ENCODE measurements at places on chromosomes 12 and 14. TPM values are rescaled to one million over a fixed set of nuclear protein-coding genes. Genes with fewer than 3 reads are reported as not detected.

Gene ZFHX2
- total RNA-seq = 1.3 TPM

GRCh38 chr14:35072226-35072625 is 26.2 kb downstream of the FAM177A1 start:
- no peak for DNase-seq

Gene RPS26
- 47.1 TPM for total RNA-seq

DNA sequence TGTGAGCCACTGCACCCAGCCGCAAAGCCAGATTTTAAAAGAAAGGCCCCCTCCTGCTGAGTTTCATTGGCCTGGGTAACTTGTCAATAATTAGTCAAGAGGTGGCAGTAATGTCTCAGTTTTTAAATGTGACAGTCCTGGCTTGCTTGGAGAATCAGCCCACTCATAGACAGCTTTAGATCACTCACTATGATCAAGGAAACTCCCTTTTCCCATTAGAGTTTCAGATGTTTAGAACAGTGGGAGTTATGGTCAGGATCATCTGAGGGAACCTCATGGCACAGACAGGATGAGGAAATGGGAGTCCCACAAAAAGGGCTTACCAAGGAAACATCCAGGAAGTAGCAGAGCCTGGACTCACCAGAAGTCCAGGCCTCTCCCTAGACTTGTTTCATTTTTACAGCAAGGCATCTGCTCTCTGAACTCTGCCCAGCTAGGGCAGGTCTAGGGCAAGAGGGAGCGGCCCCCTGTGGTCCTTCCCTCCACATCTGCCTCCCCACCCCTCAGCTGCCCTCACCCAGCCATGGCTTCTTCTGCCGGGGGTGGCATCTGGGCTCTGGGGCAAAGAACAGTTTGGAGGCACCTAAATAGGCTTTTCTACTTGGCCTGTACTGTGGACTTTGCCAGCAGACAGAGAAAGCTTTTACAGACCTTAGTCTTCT is 11.2 kb downstream of the BCL2L14 start:
- no peak for DNase-seq

GRCh38 chr14:54814076-54814475 is 88.5 kb downstream of the GCH1 start:
- DNase-seq = no peak

DNA sequence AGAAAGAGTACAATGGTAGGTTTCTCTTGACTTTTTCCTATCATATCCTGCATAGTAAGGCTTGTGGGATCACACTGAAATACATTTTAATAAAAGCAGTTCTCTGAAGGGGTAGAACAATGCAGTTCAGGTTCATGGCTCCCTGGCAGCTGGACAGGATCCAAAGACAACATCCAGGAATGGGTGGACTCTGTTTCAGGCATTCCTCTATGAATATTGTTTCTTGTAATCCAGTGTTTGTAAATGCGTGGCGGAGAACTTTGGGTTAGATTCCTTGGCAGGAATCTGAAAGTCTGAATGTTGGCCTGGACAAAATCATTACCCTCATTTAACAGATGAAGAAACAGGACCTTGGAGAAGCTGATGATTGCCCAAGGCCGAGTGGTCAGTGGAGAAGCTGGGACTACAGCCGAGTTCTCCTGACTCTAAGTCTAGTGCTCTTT is 43.5 kb downstream of the SYNE2 start:
- peak; percentile 65 for DNase-seq

Gene EPYC
- total RNA-seq = not detected

DNA sequence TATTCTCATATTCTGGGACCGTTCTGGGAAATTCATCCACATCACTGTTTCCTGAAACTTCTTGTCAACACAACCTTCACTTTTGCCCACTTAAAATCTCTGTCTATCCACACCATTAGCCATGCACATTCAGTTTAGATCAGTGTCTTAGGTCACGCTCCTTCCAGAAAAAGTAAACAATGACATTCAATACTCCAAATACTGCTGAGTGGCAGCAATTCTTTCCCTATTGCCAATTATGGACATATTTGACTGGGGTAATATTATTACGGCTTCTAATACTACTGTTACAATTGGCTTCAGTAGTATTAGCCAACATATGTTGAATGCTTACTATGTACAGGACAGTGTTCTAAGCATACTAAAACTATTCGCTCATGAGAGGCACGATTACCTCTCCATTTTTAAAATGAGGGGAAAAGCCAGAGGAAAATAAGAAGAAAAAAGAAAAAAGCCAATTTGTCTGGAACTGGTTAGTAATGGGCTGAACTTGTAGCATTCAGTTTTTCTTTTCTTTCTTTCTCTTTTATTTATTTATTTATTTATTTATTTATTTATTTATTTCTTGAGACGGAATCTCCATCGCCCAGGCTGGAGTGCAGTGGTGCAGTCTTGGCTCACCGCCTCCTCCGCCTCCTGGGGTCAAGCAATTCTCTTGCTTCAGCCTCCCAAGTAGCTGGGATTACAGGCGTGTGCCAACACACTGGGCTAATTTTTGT is 23.4 kb downstream of the LTBR start:
- DNase-seq = no peak

DNA sequence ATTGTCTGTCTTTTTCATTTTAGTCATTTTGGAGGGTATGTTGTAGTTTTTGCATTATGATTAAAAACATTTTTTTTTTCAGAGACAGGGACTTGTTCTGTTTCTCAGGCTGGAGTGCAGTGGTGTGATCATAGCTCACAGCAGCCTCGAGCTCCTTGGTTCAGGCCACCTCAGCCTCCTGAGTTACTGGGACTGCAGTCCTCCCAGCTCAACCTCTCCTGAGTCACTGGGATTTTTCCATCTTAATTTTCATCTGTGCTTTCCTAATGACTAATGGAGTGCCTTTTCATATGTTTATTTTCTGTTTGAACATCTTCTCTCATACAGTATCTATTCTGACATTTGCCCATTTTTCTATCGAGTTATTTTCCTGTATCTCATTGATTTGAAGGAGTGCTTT is 52.6 kb downstream of the DYRK2 start:
- DNase-seq = no peak

DNA sequence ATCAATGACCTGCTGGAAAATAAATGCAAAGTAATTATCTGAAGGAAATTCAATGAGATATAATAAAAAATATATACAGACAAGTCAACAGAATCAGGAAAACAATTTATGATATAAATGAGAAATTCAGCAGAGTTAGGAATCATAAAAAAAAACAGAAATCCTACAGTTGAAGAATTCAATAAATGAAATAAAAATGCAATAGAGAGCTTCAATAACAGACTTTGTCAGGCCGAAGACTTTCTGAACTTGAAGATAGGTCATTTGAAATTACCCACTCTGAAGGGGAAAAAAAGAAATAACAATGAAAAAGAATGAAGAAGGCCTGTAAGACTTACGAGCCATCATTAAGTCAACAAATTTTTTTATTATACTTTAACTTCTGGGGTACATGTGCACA is 15.5 kb upstream of the GARIN2 start:
- DNase-seq = no peak

DNA sequence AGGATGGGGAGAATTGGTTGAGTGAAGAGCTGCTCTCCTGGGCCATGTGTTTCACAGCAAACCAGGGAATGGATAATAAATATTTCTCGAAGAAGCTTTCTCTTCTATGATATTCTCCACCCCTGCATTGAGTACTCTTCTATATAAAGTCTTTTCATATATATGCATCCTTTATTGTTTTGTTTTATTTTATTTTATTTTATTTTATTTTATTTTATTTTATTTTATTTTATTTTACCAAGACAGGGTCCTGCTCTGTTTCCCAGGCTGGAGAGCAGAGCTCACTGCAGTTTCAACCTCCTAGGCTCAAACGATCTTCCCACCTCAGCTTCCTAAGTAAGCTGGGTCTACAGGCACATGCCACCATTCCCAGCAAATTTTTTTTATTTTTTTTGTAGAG is 85.8 kb downstream of the SCN8A start:
- DNase-seq = no peak

- DNase-seq = no peak
Measured at GRCh38 chr14:52222901-52223300, 44.6 kb upstream of the PTGDR start.

DNA sequence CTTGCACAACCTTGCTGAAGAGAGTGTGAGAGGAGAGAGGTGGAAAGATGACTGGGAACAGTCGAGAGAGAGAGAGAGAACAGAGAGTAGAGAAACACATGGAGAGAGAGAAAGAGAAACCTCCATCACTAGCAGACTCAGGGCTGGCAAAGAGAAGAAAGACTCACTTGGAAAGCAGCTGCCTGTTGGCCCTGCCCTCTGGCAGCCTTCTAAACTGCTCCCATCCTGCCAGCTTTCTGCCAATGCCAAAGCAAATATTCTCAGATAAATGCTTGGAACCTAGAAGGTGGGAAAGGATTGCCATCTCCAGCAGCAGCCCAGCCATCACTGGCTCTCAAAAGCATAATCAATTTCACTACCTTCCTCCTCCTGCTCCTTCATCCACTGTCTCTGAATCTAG is 107.9 kb upstream of the WSCD2 start:
- no peak for DNase-seq

- no peak for DNase-seq
Measured at GRCh38 chr12:130347588-130347987, 9.9 kb downstream of the PIWIL1 start.

DNA sequence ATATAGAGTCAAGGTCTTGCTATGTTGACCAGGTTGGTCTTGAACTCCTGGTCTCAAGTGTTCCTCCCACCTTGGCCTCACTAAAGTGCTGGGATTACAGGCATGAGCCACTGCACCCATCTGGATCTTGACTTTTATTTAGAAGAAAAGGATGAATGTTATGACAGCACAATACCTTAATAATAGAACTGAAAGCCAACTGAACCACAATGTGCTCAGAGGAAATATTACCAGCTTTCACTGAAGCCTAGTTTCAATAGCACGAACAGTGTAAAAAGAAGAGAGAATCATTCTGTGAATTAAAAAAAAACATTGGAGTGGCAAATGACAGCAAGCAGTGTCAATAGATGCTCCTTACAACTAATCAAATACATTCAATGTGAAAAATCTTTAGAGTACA is 239.2 kb upstream of the RMST start:
- DNase-seq = no peak

DNA sequence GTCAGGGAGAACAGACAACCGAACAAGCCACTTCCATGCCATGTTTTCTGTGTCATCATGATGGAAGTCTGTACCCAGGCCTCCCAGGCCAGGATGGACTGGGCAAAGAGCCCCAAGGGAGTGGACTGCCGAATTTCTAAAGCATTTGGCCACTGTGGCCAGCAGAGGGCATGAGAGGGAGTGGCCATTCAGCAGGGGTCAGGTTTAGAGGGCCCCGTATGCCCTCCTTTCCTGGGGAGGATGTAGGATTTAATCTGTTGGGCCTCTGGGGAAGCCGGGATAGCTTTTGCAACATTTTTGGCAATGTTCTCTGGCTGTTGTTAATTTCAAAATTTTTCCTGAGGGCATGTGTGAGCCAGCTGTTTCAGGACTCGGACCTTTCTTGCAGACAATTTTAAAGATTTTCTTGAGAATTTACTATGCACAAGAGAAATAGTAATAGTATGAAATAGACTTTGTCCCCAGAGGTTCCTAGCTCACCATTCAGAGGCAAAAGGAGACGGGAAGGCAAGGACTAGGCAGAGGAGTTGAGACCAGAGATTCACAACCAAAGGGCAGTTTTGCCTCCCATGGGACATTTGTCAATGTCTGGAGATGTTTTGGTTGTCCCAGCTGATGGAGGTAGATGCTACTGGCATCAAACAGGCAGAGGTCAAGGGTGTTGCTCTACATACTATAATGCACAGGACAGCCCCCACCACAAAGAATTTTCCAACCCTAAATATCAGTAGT is 18.0 kb downstream of the ACACB start:
- peak; percentile 47 for DNase-seq

Gene BICDL1
- total RNA-seq = 12.6 TPM

DNA sequence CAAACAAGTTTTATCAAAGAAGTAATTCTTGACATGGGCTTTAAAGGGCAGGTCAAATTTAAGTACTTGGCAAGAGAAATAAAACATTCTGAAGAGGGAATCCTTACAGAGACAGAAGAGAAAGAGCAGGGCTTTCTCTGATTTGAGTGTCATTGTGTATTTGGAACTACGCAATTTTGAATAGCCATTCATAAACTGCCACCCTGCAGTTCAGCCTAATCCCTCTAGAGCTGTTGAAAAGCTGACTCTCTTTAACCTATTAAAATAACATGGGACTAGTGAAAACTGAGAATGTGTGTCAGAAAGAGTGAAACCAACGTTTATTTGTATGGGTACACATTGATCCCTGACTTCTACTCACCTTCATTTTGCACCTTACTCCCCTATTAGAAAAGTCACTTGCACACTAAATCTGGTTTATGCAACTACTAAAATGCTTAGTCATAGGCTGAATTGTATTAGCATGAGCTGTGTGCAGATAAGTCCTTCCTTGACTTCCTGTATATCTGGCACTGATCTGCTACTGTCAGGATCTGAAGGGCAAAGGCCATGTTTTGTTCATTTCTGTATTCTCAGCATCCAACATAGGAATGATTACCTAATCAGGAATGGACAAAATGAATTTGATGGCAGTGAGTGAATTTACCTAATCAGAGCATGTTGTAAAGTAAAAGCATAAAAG is 458.9 kb downstream of the NOVA1 start:
- DNase-seq = no peak

GRCh38 chr12:106747973-106748436 is 26.5 kb upstream of the RIC8B start:
- no peak for DNase-seq

DNA sequence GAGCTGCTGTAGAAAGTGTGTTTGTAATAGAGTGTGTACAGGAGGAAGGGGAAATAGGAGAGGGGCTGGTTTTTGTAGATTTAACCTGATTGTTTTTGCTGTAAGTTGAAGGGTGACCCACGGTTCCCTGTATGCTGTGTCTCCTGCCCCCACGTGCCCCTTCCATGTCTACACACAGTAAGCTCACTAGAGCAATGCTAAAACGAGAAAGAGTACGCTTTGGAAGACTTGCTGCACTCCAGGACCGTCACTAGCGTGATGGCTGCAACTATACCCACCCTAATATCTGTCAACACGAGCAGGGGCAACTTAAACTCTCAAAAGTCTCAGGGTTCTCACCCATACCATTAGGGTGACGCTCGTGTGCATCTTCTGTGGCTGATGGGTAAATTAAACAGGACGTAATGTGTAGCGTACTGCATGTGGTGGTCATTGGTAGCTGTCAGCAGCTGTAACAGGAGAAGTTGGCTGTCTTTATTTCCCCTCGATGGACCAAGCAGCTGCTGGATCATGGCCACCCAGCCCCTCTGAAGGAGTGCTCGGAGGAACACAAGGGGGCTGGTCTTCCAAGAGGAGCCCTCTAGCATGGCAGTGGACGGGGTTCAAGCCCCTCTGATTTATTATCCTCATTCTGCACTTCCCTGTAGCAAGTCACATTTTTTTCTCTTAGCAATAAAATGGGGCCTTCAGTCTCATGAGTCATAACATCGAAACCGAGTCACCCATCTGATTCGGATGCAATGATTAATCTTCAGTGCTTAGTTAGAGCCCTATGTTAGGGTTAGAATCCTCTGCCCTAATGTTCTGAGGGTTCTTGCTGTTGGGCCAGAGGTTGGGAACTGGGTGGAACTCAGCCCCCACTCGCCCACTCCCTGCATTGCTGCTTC is 14.0 kb downstream of the CCND2 start:
- no peak for DNase-seq

DNA sequence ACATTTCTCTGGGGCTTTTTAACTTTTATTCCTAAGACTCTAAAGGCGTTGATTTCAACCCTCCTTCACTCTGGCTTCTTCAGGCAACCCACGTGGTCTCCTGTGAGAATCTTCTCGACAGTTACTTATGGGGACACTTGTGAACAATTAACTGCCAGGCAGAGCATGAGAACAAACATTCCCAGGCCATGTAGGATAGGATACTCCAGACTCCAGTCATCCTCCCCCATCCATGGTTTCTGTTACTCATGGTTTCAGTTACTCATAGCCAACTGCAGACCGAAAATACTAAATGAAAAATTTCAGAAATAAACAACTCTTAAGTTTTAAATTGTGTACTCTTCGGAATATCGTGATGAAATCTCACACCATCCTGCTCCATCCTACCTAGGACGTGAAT is 19.5 kb downstream of the GPR68 start:
- no peak for DNase-seq

Measured in left cardiac atrium (tissue), 4 donors.